ENCODE measurements at places on chromosomes 1 and 21. TPM values are rescaled to one million over a fixed set of nuclear protein-coding genes. Genes with fewer than 3 reads are reported as not detected.

- DNase-seq, result no peak
These were observed 16.1 kb upstream of the ATP1B1 start for GRCh38 chr1:169090308-169090899.

DNA sequence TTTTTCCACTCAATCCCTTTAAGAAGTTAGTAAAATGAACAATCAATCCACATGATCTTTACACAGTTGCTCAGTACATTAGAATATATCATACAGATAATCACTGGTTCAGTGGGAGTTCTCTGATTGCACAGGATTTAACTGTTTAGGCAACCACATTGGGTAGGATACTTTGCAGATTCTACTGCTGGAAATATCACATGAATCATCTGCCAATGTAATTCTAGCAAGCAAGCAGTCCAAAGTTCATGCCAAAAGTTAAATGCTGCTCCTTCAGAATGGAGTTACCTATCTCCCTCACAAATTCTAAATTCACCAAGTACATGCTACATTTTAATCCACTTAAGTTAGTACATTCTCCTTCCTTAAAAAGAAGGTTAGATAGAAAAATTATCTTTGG lies 52.4 kb downstream of the NEGR1 start:
- DNase-seq, result no peak

The MLLT11 gene
- 4.6 TPM for total RNA-seq

The AVPR1B gene
- not detected for total RNA-seq

GRCh38 chr1:215210167-215210566 lies 127.6 kb downstream of the KCNK2 start:
- no peak for DNase-seq

GRCh38 chr1:231170875-231171274 lies 9.0 kb downstream of the TRIM67 start:
- no peak for DNase-seq

GRCh38 chr21:45529785-45530422 lies 12.3 kb downstream of the SLC19A1 start:
- no peak for DNase-seq

DNA sequence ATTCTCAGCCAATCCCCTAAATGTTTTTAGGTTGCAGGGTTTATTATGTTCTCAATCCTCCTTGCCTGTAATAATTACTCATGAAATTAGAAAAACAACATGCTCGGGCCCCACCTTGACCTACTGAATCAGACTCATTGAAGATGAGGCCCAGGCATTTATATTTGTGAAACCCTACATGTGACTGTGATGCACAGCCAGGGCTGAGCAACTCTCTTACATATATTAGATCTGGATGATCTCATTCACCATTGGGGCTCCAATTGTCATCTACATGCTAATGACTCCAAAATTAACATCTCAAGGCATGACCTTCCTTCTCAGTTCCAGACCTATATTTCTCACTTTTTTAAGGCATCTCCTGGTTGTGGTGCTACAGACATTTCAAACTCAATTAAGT lies 103.3 kb downstream of the WDR3 start:
- DNase-seq, result no peak

GRCh38 chr1:172356620-172357019 lies 63.9 kb upstream of the C1orf105 start:
- DNase-seq, result no peak

The GPR25 gene
- 0.48 TPM for total RNA-seq

- DNase-seq, result no peak
These were observed at the start of gene LRRC39 for GRCh38 chr1:100178091-100178490. LRRC39 (minus strand) TSS chr1:100178256; CDS start chr1:100168516, 9,740 bp downstream.

DNA sequence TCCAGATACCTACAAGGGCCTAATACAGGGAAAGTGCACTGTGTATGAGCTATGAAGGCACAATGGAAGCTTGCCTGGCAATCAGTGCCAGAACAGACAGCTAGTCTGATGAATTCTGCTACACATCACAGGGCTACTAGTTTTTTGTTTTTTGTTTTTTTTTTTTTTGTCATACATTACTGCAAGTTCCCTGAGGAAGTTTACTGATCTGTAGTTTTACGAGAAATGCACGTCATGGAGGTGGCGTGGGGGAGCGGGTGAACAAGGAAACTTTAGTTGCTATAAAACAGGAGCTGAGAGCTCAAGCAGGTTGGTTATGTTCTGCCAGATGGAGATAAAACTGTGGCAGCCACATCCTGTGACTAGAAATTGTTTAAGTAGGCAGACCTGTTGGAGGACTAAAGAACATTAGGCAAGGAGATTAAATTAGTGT lies 17.7 kb downstream of the PTPRC start:
- peak; percentile 87 for DNase-seq

GRCh38 chr1:22470227-22470626 lies 18.6 kb downstream of the ZBTB40 start:
- DNase-seq, result no peak

DNA sequence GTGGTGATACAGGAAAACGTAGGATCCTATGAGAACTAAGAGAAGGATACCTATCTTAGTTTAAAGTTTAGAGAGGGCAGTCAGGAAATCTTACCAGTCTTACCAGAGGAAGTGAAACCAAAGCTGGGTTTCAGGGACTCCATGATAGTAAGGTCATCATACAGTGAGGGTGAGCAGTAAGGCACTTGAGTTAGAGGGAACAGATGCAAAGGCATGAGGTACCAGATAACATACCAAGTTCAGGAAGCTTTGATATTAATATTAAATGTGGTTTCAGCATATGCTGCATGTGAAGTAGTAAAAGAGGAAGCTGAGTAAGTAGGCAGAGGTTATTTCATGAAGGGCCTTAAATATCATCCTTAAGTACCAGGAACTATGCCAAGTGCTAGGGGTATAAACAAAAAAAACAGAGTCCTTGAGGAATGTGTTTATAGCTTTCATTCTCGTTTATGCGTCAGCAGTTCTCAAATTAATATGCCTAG lies 16.9 kb downstream of the ATG4C start:
- DNase-seq, result no peak

- no peak for DNase-seq
These were observed 18.3 kb downstream of the IL6R start for GRCh38 chr1:154423304-154423987.

DNA sequence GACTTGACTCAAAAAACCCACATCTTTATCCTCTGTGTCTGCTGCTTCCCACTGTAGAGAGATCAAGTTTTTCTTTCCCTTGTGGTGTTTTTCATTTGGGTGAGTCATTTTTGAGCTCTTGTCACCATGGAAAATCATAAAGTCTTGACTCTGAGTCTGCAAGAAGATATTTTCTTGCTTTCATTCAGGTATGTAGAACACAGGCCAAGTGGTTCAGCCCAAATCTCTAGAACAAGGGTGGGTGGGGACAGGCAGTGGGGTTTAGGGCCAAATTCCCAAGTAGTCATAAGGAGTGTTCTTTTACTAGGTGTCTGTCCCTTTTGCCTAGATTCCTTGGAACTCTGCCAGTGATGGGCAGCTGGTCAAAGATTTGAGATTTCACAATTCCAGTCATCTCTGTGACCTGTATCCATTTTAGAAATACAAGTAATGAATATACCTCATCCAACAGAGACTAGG lies 21.5 kb upstream of the ARHGAP29 start:
- no peak for DNase-seq

The ADCY10 gene
- 0.32 TPM for total RNA-seq

- DNase-seq, result no peak
These were observed 33.7 kb upstream of the CACYBP start for GRCh38 chr1:174966008-174966572.

All from naive thymus-derived CD4-positive, alpha-beta T cell (primary cell).